ENCODE measurements at places on chromosomes 12 and 14.

DNA sequence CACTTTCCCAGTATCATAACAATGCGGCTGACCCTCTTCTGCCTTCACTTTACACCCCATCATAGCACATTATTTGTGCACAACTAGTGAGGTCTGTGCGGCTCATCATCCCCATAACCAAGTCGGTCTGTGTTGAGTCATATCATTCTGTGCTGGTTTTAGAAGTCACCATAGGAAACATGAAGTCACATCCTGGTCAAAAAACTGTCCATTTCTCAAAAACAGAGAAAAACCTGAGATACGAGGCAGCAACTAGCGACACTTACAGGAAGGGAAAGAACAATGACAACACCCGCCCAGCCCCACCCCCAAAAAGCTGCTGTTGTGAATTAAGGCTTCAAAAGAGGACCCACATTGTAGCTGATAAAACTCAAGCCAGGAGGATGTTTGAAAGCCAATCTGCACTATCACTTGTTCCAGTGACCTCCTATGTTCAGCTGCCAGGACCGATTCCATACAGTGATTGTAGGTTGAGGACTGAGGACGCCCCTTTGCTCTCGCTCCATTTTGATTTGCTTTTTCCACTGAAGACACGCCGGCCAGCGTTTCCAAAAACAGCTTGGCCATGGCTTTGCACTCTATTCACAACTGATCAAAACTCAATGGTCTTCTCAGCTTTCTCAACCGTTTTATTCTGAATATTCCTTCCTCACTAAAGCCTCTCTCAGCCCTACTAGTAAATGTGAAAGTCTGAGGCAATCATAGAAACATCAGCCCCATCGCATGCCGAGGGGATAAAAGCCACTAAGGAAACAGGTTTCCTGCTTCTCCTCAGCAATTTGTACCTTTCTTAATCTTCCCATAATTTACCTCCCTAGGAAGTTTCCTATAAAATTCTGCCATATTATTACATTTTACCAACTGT, 87.5 kb downstream of the DUSP16 start:
- no peak for DNase-seq

DNA sequence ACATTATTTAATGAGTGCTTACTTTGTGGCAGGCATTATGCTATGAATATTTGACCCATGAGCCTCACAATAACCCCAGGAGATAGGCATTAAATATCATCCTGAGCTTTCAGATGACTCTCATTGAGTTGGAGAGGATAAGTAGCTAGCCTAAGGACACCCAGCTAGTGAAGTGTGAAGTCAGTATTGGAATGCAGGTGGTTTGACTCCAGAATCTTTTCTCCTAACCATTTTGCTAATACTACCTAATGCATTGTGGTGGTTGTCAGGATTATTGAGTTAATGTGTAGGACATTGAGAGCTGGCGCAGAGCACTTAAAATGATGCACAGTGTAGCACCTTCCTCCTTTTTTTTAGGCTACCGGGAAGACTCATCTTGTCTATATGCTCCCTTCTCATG, 3.8 kb upstream of the CDKL1 start:
- no peak for DNase-seq

DNA sequence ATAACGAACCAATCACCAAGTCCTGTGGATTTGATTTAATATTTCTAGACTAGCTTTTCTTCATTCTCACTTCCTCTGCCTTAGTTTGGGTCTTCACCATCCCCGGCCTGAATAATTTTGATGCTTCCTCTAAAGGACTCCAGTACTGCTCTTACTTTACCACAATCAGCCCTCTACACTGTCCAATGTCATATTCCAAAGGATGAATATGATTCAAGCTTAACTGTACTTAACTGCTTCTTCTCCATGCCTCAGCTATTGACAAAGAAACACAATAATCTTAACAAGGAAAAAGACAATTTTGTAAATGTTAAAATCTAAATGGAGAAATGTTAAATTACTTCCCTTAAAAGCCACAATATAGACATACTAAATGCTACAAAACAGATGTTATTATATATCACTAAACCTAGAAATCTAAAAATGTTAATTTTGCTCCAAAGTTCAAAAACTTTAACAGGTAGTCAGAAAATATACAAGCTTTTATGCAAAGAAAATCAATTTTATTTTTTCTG, 70.2 kb downstream of the STXBP6 start:
- no peak for DNase-seq

DNA sequence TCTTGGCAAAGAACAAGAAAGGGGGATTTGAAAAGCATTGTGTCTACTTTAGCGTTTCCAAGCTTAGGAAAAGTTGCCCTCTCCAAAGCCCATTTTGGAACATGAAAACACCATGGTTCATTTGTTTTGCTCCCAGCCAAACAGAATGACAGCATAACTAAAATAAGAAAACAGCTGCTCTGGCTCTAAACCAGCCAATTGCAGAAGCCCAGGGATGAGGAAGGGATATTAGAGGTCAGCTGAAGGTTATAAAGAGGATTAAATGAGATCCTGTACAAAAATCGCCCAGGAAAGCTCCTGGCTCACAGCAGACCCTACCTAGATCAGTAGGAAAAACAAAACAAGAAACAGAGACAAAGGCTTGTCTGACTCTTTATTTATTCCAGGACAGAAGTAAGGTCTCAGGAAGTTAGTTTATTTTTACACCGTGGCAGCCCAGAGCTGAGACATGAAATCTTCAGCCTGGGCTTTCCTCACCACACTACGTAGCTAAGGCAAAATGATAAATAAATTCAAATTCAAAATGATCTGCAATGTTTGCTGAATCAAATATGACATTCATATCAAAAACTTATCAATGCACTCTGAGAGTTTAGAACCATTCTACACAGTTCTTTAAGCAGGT, 25.9 kb downstream of the SPX start:
- no peak for DNase-seq

GRCh38 chr14:68306265-68306933, 486.5 kb downstream of the ZFP36L1 start:
- DNase-seq, result no peak

DNA sequence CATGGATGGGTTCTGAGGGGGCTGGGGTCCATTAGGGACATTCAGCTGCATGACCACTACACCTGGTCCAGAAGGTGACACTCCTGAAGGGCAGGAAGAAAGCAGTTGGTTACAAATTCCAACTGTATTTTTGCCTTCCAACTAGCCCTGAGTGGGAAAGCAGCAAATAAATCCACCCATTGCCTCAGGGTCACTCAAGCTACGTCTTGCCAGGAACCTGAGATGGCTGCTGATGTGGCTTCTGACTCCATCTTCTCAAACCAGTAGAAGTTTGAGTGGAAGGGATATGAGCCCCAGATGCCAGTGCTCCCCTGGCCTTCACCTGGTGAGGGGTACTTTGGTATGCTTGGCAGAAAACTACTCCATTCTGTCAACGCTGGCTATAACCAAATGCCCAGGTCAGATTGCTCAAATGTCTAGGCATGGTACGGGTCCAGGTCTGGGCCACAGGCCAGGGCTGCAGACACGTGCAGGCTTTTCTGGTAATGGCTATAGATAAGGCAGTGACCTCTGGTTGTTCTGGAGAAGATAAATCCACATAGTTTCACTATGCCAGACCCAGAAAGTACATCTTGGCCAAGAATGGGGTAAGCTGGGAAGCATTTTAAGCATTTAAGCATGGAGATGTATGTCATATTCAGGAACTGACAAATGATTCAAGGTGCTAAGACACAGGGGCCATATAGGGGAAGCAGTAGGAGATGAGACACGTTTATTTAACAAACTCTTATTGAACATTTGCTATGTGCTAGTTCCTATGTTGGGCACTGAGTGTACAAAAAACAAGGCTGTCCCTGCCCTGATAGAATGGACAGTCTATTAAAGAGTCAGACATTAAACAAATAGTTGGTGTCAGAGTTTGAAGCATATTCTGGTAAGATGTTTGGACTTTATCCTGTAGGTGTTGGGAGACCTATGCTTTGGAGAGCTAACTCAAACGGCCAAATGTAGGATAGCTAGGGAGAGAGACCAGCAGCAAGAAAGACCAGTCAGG, 8.3 kb upstream of the STAC3 start:
- no peak for DNase-seq

- DNase-seq, result no peak
Observed at GRCh38 chr14:79544698-79545070, 666.6 kb downstream of the DIO2 start.

- no peak for DNase-seq
Observed at GRCh38 chr12:28540324-28540714, 350.1 kb downstream of the CCDC91 start.

- no peak for DNase-seq
Observed at GRCh38 chr12:75101781-75102180, 107.9 kb downstream of the KCNC2 start.

DNA sequence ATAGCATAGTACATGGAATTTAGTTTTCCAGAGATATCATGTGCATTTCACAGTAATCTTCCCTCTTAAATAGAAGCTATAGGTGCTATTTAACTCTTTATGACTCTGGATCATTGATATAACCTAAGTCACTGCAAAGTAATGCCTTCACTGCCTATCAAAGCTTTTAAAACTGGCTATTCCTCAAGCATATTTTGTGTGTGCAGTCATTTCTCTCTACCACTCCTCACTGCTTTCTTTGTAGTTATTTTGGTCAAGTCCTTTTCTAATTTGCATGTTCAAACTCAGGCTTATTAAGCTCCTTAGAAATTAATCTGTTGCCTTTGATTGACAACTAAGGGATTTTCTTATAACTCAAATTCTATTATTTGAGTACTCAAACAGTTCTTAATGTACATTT, 79.4 kb upstream of the PLEKHG7 start:
- DNase-seq, result no peak

GRCh38 chr12:53097564-53098353, at the start of gene IGFBP6:
Gene IGFBP6 (plus strand): TSS chr12:53097667. CDS start chr12:53097718, 51 bp downstream.
- DNase-seq, result no peak

GRCh38 chr12:94972795-94973194, 30.7 kb downstream of the NDUFA12 start:
- DNase-seq, result no peak

DNA sequence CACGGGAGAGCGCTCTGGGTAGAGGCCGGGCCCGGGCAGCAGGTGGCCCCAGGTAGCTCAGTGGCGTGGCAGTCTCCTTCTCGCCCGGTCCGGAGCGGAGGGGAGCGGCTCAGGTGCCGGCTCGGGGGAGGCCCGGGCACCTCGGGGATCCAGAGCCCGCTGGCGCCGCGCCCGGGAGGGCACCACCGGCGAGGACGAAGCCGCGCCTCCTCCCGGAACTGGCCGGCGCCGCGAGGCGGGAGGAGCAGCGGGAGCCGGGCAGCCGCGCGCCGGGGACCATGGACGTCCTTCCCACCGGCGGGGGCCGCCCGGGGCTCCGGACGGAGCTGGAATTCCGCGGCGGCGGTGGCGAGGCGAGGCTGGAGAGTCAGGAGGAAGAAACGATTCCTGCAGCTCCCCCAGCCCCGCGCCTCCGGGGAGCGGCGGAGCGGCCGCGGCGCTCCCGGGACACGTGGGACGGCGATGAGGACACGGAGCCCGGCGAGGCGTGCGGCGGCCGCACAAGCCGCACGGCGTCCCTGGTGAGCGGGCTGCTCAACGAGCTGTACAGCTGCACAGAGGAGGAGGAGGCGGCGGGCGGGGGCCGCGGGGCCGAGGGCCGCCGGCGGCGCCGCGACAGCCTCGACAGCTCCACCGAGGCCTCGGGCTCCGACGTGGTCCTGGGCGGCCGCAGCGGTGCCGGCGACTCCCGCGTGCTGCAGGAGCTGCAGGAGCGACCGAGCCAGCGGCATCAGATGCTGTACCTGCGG, 21.5 kb upstream of the GNS start:
- no peak for DNase-seq

- no peak for DNase-seq
Observed at GRCh38 chr14:65243766-65244442, 141.6 kb upstream of the MAX start.

- no peak for DNase-seq
Observed at GRCh38 chr12:126907900-126908764, 1358.8 kb upstream of the TMEM132C start.

GRCh38 chr12:68823696-68824095, 15.7 kb downstream of the MDM2 start:
- DNase-seq, result no peak

GRCh38 chr14:82046512-82047226, 513.0 kb upstream of the SEL1L start:
- DNase-seq, result no peak

- no peak for DNase-seq
Observed at GRCh38 chr12:39375206-39375808, 67.6 kb downstream of the KIF21A start.

DNA sequence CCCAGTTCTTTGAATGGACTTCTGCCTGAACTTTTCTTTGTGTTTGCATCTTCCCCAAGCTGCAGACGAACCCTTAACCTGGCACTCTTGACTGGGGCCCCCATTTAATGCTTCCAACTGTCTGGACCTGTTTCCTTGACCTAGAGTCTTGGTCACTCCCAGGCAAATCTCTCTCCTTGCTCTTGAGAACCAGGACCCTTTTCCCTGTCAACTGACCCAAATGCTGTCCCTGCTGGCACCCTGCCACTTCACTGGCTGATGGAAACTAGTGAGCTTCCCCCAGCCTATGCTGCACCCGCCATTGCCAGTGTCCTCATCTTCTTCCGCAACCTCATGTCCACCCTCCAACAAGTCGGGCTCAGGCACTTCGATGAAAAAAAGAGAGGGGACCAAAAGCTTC, 79.5 kb downstream of the PRIMA1 start:
- no peak for DNase-seq

DNA sequence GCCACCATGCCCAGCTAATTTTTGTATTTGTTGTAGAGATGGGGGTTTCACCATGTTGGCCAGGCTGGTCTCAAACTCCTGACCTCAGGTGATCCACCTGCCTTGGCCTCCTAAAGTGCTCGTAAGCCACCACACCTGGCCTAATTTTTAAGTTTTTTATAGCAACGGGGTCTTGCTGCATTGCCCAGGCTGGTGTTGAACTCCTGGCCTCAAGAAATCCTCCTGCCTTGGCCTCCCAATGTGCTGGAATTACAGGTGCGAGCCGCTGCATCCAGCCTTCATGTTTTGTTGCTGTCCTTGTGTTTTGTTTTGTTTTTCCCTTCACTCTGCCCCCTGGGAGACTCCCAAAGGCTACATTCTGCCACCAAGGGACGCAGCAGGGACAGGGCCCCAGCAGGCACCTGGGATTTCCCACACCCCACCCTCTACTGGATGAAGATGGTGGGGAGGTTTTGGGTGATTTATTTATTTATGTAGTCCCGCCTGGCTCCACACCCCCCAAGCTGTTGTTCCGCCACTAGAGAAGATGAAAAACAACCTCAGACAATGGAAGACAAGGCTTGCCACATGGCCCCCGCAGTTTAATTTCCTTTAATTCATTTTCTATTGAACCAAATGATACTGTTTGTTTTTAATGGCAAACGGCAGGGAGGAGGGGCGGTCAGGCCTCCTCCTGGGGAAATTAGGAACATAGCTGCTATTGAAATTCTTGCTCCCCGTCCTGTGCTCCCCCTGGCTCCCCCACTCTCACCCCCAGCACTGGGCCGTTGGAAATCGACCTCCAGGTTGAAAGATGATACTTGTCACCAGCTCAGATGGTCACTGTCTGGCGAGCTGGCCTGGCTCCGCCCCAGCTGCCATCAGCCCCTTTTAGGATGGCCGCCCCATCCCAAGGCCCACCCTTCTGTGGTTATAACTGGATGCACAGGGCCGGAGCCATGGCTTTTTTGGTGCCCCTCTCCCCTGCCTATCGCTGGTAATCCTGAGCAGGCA, 70.3 kb downstream of the RNFT2 start:
- DNase-seq, result no peak

- DNase-seq, result no peak
Observed at GRCh38 chr14:80872645-80873044, 68.9 kb downstream of the CEP128 start.
